ENCODE measurements at places on chromosomes 11 and 22. TPM values are rescaled to one million over a fixed set of nuclear protein-coding genes. Genes with fewer than 3 reads are reported as not detected.

DNA sequence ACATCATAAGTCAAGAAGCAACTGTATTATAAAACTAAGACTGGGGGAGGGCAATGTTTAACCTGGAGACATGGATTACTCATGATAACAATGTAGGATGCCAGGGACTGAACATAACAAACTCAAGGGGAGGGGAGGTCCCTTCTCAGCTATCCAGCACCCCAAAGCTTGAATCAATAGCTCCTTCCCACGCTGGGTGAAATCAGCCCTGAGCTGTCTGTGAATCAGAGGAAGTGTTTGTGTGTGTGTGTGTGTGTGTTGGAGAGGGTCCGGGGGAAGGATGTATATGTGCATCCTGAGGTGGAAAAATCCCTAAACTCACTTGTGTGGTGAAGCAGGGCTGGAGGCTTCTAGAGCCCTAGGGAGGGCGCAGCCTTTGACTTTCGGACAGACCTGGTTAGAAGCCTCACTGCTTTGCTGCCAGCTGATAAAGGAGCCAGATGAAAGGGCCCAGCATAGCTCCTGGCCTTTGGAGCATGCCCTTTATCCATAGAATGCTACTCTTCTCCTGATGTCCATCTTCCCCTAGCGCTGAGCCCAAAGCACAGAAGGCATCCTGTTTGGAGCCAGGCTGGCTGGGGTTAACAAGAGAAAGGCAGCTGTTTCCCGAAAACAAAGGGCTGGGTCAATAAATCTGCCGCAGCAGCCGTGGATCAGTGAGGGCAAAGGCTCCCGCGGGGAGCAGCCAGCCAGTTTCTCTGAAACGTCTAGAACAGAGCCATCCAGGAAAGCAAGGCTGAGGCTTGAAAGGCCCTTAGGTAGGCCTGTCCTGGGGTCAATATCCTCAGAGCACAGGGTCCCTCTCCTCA, 35.8 kb downstream of the TNKS1BP1 start:
- peak; percentile 79 for DNase-seq

GRCh38 chr11:17224727-17225126, 16.9 kb upstream of the PIK3C2A start:
- DNase-seq: no peak

DNA sequence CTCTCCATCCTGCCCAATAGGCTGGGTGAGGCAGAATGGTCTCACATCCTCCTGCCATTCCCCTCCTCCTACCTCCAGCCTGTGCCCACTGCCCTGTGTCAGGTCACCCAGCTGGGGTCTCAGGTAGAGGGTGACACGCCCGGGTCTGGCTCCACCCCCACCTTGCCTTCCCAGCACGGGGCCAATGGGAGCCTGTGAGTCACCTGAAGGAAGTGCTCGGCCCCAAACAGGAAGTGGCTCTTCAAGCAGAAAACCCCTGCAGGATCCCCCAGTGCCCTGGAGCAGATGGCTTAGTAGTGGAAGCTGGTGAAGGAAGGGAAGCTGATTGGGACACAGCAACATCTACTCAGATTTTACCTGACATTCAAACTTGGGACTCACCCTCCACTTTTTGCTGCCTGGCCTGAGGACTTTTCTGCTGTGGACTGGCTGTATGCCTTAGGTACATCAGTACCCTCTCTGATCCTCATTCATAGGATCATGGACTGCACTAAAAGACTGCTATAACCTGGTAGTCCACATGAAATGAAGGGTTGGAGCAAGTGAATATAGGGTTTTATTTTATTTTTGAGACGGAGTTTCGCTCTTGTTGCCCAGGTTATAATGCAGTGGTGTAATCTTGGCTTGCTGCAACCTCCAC, 33.4 kb downstream of the GDPD5 start:
- DNase-seq: no peak

DNA sequence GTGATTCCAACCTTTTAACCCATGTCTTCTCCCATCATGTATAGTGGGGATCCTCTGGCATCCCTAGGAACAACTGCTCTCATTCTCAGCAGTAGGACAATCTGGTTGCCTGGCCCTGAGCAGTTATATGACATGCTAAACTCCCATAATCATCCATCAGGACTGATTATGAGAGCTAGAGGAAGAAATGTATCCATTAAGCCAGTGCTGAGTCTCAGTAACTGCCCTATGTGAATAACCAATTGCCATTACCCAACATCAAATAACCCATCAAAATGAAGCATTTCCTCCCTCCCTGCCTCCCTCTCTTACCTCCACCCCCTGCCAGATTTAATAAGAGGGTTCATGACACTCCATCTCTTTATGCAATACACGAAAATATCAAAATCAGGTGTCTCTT, 277.6 kb downstream of the NXPE2 start:
- DNase-seq: no peak

DNA sequence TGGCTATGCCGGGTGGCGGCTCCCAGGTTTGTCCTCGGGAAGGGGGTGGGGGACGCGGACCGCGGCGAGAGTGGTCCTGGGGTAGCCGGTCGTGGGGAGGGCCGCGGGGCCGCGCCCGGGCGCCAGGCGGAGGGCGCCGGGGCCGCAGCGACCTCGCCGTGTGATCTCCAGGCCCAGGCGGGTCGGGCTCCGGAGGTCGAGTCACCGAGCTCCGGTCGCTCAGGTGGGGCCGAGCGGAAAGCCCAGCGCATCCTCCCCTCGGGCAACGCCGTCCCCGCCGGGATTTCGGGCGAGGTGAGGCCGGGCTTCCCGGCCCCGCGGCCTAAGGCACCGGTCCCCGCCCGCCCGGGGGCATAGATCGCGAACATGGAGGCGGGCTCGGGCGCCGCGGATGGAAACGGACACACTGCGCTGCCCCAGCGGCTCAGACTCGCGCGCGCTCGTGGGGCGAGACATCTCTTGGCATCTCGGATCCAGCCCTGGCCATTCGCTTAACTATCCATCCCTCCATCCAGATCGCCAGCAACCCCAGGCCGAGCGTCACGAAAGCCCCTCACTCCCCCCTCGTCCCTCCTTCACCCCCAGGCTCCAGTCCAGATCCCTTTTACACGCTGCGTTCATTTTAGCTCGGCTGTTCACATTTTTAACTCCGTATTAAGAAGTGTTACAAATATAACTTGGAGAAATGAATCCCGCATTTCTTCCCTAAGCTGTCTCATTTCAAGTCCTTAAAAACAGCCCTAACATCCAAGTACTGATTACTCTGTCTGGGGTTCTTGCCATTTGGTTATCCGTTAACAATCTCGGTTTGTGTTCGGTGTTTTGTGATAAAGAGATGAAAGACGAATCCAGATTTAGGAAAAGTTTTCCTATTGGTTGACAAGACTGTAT, 460 bp downstream of the ZC3H12C start:
- peak; percentile 90 for DNase-seq

DNA sequence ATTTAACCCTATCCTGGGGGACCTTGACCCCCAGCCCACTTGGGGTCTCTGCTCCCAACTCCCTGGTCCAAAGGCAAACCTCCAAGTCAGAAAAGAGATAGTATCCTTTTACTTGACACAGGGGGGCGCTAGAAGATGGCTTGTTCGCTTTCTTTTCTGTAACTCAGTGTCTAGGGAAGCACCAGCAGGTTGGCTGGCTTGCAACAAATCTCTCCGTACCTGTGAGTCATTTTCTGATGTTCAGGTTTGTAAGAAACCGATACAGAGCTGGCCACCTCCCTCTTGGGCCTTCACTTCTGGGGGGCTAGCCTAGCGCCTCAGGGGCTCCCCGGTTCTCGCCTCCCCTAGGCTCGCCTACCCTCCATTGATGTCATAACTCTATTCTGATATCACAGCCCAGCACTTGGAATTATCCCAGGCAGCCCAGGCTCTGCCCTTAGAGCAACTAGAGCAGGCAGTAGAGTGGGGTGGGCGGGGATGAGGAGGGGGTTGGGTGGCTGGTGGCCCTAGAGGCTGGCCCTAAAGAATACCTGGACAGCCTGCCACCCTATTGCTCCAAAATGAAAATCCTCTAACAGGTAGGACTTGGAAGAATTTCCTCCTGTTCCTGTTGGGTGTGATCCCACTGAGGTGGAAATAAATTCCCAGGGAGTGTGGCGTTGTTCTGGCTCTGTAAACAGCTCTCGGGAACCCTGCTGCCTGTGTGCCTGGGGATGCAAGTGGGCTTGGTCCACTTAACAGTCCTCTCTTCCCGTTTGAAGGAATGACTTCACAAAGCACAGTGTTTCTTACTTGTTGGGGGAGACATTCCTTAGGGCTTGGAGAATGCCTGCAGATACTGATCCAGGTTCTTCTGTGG, 69.4 kb downstream of the OSBP2 start:
- DNase-seq: peak; percentile 82

DNA sequence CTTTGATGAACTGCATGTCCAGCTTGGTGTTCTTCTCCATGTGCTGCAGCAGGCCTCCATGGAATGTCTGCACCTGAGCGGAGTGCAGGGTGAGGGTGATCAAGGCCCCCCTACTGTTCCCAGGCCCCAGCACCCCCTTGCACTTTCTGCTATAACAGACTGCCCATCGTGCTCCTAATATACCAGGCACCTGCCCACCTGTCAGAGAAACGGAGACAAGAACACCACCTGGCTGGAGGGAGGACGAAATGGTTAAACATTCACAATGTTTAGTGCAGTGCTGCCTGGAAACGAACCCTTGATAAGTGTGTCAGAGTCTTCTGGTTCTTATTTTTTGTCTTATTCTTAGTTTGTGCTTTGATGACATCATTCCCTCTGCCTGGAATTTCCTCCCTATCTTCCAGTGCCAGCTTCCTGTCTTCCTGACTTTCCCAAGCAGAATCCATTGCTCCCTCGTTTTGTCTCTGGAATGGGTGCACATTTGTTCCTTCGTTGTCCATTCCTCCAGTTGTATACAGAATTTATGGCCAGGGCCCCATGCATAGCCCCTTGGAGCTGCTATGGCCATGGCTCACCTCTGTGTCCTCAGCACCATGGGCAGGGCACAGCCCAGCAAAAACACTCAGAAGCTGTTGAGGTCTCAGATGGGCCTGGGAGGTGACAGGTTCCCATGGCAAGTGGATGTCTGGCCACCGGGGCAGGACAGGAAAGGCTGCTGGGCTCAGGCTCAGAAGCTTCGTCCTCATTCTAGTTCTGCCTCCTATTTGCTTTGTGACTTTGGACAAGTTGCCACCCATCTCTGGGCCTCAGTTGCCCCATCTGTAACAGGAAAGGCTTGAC, 11.9 kb downstream of the BAIAP2L2 start:
- no peak for DNase-seq

DNA sequence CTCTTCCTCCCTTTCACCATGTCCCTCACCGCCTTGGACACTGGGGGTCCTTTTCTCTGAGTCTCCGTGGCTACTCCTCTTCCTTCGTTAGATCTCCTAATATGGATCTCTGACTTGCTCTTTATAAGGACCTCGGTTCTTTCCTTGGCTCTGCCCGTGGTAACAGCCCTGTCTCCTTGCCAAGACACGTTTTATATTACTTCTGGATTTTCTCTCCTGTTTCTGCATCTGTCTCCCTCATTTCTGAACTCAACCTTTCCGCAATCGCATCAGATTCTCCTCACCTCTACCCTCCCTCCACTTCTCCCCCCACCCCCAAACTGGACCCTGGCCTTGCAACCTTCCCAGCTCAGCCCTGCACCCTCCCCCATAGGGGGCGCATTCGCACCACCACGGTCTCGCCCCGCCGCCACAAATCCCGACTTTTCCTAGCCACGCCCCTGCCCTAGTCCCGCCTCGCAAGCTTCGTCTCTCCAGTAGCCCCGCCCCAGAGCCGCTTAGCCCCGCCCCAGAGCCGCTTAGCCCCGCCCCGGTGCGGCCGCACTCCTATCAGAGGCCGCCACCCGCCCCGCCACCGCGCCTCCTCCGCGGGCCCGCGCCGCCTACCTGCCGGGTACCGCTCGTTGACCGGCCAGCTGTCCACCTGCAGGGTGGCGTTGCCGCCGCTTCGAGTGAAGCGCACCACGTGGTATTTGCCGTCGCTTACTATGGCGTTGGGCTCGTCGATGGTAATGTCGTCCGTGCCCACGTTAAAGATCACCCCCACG, 39.0 kb downstream of the SLC22A12 start:
- peak; percentile 40 for DNase-seq

- DNase-seq: no peak
Observed at GRCh38 chr11:43697679-43698078, 17.1 kb downstream of the HSD17B12 start.

DNA sequence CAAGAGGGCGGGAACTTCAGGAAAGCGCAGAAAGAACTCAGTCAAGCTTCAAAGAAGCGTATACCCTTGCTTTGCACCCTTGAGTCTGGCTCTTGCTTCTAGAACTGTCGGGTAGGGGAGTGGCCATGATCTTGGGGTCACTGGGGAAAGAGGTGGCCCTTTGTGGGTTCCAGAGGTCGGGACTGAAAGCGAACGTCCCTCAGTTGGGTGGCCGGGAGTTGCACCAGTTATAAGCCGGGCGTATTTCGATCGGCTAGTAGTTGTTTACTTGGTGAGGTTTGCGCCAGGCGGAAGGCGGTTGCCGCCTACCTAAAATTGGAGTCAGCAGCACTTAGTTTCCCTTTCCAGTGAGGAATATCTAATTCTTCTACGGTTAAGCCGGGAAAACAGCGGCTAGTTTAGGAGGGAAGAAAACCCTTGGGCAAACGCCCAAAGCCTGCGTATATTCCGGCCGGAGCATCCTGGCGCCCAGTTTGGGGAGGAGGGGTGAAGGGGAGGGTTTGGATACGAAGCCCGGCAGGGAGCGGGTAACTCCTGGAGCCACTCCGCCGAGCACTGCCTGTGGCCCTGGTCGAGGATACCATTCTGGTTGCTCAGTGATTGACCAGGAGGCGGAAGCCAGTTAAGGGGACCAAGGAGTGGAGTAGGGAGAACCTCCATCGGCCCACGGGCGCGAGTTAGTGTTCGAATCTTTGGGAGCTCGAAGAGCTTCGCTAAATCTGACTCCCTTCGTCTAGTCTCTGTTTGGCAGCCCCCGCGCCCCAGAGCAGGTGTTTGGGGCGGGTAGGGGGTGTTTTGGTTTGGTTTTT, 807 bp upstream of the WT1 start:
- DNase-seq: no peak

GRCh38 chr11:10592331-10592730, 23.9 kb upstream of the LYVE1 start:
- no peak for DNase-seq

CNGA4 gene
- not detected for total RNA-seq

INS gene
- not detected for total RNA-seq

P2RX3 gene
- not detected for total RNA-seq

TMEM218 gene
- 26.6 TPM for total RNA-seq

All from tongue (tissue), 3 donors.